Right hindlimb (tissue), 1 donor: ENCODE measurements at places on chromosomes 3 and 15.

- no peak for DNase-seq
Measured at GRCh38 chr3:119340014-119340413, 45.8 kb downstream of the ARHGAP31 start.

- DNase-seq: no peak
Measured at GRCh38 chr15:62946940-62947339, 95.6 kb upstream of the TPM1 start.

GRCh38 chr3:170865209-170866094, 4.5 kb downstream of the RPL22L1 start:
- DNase-seq: no peak

- no peak for DNase-seq
Measured at GRCh38 chr15:33440900-33441299, 130.1 kb downstream of the RYR3 start.

- no peak for DNase-seq
Measured at GRCh38 chr15:79644091-79644490, 212.0 kb downstream of the MINAR1 start.

GRCh38 chr15:96180087-96180748, 150.3 kb upstream of the NR2F2 start:
- DNase-seq: no peak

- no peak for DNase-seq
Measured at GRCh38 chr3:133820889-133821675, 15.5 kb downstream of the SRPRB start.

DNA sequence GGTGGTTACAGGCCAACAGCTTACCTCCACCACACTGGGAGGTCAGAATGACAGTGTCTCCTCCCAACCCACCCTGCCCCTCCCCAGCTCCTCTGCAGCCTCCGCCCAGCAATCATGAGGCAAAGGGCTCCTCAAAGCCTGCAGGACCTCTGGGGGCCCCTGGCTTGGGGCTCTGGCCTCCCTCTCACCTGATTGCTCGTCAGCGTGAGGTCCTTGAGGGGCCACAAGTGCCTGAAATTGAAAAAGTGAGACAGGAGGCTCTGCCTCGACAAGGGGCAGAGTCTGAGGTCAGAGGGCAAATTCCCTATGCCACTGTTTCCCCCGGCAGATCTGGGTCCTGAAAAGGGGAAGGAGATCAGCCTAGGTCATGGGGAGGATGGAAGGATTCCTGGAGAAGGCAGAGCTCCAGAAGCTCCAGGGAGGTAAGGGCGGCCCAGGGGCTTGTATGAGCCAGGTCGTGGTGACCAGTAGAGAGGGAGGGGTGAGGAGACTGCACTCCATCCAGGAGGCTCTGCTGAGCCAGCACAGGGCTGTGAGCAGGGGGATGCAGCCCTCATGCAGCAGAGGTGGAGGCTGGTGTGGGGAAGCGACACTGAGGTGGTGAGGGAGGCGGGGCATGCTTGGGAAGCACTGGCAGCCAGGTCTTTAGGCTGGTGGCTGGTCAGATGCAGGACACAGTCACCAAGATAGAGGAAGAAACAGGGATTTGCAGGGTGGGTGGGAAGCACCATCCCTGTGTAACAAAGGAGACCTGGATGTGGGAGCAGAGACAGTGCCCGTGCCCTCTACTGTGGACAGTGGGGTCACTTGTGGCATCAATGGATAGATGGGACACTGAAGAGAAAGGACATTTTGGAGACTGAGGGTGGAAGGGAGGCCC, 20.1 kb downstream of the ALS2CL start:
- peak; percentile 13 for DNase-seq

DNA sequence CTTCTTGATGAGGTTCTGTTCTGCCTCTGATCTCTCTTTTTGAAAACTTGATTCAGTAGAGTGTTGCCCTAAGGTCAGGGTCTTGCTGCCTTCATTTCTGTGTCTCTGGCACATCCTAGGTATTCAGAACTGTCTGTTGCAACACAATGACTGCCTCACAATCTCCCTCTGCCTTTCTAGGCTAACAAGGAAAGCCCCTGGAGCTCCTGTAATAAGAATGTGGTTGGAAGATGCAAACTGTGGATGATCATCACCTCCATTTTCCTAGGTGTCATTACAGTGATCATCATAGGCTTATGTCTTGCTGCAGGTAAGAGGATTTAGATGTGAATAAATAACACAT, 7.0 kb downstream of the C3orf52 start:
- no peak for DNase-seq

GRCh38 chr15:78213956-78214355, 20.4 kb downstream of the ACSBG1 start:
- DNase-seq: peak; percentile 3

DNA sequence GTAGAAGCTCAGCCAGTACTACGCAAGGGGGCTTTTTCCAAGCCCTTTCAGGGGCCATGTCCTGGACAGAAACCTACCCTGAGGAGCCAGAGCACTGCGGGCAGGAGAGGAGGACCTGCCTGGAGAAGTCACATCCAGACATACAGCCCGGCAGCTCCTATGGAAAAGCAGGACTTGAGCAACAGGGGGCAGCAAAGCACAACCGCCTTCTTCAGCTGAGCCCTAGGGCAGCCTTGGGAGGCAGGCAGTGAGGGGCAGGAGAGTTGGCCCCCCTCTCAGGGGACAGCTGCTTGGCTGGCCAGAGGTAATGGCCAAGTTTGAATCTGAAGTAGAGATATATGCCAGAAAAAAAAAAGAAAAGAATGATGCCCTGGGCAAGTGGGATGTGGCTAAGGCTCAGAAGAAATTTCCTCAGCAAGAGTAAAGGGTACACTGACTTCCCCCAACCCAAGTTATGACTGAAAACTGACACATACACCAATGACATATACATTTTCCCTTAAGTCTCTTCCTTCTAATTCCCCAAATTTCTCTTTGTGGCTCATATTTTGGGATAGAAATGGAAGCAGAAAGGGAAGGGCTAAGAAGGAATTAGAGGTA, 56.9 kb downstream of the CYP19A1 start:
- peak; percentile 64 for DNase-seq

GRCh38 chr3:33174711-33175414, 43.7 kb downstream of the SUSD5 start:
- peak; percentile 59 for DNase-seq

- DNase-seq: no peak
Measured at GRCh38 chr15:95108673-95109072, 877.3 kb downstream of the MCTP2 start.

- DNase-seq: peak; percentile 61
Measured at GRCh38 chr15:32998979-32999672, 195.4 kb downstream of the FMN1 start.

DNA sequence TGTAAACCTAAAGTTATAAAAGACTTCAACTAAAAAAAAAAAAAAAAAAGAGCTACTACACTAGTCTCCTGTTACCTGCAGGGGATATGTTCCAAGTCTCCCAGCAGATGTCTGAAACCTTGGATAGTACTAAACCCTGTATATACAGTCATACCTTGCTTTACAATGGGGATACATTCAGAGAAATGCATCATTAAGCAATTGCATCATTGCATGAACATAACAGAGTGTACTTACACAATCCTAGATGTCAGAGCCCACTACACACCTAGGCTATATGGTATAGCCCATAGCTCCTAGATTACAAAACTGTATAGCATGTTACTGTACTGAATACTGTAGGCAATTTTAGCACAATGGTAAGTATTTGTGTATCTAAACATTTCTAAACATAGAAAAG, 119.1 kb downstream of the GMPS start:
- DNase-seq: no peak

DNA sequence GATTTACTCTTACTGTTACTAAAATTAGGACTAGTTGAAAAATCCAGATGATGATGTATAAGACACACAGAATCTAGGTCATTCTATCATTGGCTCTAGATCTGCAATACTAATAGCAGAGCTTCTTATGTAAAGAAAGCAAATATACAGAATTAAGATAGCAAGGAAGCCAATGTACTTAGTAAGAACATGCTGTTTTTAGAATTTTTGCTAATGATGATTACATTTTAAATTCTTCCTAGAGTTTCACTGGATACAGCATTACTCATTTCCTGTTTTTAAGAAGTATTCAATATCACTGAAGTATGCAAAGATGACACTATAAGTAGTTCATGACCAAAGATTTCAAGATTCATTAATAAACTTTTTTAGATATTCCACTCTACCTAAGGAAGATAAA, 60.7 kb downstream of the CFAP20DC start:
- no peak for DNase-seq

GRCh38 chr3:168424059-168424734, 328.5 kb upstream of the GOLIM4 start:
- no peak for DNase-seq

- DNase-seq: no peak
Measured at GRCh38 chr3:4394048-4394447, 73.0 kb downstream of the SUMF1 start.

DNA sequence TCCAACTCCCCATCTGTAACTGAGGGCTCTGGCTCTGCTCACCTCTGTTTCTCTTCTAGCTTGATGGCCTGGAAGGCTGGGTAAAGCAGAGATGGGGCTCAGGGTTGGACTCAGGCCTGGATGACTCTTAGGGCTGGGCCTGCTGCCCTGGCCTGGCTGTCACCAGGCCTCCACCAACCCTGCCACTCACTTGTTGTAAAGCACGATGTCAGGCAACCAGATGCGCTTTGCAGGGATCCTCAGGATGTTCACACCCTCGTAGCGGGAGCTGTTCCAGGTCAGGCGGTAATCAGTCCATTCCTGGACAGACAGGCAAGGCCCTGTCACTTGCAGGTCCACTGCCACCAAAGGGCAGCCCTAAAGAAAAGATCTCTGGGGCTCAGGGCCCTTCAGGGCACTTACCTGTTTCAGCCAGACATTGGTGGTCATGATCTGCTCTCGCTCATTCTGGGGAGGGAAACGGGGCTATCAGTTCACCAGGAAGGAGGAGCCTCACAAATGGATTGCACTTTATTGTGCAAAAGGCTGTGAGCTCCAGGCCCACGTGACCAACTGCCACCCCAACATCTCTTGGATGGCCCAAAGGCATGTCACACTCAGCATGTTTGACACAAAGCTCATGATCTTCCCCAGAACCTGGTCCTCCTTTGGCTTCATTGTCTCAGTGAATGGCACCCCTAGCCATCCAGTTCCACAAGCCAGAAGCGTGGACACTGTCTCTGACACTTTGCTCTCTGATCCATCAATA, 9.9 kb downstream of the CHRNB4 start:
- DNase-seq: no peak

GRCh38 chr3:135556174-135556573, 409.4 kb upstream of the PPP2R3A start:
- no peak for DNase-seq

- DNase-seq: peak; percentile 88
Measured at GRCh38 chr3:16177962-16178627, 3.6 kb downstream of the GALNT15 start.

DNA sequence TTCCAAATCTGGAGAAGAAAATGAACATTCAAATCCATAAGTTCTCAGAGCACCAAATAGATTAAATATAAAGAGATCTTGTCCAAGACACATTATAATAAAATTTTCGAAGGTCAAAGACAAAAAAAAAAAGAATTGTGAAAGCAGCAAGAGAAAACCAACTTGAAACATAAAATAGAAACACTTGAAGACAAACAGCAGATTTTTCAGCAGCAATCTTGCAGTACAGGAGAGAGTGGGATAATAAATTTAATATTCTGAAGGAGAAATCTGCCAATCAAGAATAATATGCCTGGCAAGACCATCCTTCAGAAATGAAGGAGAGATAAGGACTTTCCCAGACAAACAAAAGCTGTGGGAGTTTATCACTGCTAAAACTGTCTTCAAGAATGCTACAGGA, 150.5 kb upstream of the COL8A1 start:
- DNase-seq: no peak

GRCh38 chr15:28901987-28902745, 16.4 kb downstream of the APBA2 start:
- DNase-seq: no peak

DNA sequence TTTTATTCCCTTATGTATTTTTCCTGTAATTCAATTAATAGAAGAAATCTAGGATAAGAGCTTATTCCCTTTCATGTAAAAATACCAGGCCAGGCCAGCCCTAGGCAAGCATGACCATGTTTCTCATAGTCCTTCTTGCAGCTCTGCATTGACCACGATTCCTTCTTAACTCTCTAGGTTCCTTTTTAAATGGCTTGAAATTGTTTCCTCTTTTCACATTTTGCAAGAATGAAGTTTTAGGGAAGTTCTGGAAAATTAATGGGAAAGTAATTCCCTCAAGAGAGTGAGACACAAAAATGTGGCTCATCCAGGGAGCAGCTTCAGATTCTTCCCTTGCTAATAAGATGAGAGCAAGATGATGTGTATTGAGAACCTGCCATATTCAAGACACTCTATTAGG, 116.5 kb upstream of the FGF7 start:
- no peak for DNase-seq

- DNase-seq: no peak
Measured at GRCh38 chr3:58074997-58075396, 66.8 kb downstream of the FLNB start.

DNA sequence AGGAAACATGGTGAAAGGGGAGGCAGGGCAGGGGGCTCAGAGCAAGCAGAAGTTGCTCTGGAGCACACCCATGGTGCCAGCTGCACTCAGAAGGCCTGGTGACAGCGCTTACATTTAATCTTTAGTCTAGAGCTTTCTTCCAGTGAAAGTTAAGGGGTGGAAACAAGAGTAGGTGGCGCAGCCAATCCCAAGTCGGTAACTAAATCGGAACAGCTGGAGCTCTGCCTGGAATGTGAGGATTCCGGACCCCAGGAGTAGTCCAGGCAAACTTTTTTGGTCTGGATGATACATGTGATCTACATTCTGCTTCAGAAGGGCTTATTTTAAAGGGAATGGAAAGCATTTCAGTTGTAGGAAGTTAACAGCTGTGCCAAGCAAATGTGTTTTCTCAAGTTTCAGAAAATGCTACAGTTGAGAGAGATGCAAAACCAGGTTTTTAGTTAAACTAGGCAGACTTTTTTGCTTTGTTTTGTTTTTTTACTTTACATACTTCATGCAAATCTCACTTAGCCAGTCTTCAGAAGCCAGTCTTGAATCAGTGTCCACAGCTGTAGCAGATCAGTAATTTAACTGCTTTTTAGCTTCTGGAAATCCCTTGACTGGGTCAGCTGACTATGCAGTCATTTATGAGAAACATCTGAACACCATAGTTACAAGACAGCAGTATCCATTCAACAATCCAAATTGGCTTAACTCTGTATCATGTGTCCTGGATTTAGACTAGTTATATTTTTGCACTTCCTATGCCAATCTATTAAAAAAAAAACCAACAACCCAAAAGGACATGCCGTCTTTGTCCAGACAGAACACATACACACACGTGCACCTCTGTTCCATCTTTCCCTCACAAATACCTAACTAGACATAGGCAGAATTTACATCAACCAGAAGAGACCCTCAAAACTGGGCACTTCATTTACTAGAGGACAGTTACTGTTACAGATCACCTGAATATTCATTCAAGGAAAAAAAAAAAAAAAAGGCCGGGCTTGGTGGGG, 33.2 kb downstream of the ZNF106 start:
- peak; percentile 96 for DNase-seq

GRCh38 chr3:55899887-55900286, 412.8 kb upstream of the WNT5A start:
- no peak for DNase-seq

DNA sequence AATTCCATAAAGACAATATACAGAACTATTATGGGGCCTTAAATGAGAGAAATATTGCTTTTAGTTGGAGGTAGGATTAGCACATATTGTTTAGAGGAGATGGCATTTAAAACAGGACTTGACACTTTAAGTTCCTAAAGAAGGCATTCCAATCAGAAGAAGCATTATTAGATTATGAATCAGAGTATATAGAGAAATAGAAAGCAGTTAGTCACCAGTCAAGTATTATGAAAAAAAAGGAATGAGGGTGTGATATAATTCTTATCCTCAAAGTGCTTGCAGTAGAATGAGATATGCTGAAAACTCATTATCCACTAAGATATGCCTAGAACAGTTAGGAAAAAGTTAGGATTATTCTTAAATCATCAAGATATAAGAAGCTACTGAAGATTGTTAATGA, 456.2 kb downstream of the ZNF385D start:
- no peak for DNase-seq
